ENCODE measurements at places on chromosomes 16 and 17.

GRCh38 chr17:48262982-48263730 lies 155.6 kb downstream of the SNX11 start:
- H3K27me3 ChIP-seq: no peaks in the 10 kb centered on the region
- H3K36me3 ChIP-seq: no peaks in the 10 kb centered on the region
- H3K4me3 ChIP-seq: no peak overlapping the region
- H3K4me1 ChIP-seq: peaks cover 21% of the 10 kb centered on the region

DNA sequence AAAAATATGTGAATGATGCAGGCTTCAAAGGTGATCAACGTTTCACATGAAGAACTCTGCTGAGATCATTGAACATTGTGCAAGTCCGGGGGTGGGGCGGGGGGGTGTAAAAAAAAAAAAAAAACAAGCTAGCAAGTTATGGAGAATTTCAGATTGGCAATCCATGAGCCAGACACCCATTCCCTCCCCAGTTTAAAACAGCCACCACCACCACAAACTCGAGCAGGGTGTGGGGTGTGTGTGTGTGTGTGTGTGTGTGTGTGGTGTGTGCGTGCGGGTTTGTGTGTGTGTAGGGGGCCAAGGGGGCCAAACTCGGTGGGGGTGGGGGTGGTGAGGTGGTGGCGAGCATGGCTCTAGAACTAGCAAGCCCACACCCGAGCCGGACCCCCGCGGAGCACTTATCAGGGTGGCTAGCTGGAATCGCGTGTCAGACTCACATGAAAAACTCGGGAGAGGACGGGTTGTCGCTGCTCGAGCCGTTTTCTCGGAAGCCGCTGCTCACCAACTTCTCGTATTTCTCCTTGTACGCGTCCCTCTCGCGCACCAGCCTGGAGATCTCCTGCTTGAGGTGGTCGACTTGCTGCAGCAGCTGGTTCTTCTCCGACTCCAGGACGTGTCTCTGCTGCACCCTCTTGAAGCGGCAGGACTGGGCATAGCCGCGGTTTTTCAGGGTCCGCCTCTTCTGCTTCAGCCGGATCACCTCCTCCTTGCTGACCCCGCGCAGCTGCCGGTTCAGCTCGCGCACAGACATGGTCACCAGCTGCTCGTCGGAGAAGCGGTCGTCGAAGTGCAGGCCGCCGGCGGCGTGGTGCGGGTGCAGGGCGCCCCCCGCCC lies 2.0 kb downstream of the MAF start:
- H3K36me3 ChIP-seq: peaks cover 24% of the 10 kb centered on the region
- peaks cover 39% of the 10 kb centered on the region for H3K4me1 ChIP-seq
- peaks cover 26% of the 10 kb centered on the region for H3K27me3 ChIP-seq
- H3K4me3 ChIP-seq: peak overlapping the region; percentile 93
- peak; percentile 56 for DNase-seq
- H3K27ac ChIP-seq: peak overlapping the region; percentile 96

- no peak for DNase-seq
- H3K36me3 ChIP-seq: no peaks in the 10 kb centered on the region
- no peak overlapping the region for H3K27ac ChIP-seq
- H3K4me3 ChIP-seq: no peak overlapping the region
- H3K4me1 ChIP-seq: no peaks in the 10 kb centered on the region
- no peaks in the 10 kb centered on the region for H3K27me3 ChIP-seq
Observed at GRCh38 chr17:53655591-53655990, 167.1 kb upstream of the KIF2B start.

DNA sequence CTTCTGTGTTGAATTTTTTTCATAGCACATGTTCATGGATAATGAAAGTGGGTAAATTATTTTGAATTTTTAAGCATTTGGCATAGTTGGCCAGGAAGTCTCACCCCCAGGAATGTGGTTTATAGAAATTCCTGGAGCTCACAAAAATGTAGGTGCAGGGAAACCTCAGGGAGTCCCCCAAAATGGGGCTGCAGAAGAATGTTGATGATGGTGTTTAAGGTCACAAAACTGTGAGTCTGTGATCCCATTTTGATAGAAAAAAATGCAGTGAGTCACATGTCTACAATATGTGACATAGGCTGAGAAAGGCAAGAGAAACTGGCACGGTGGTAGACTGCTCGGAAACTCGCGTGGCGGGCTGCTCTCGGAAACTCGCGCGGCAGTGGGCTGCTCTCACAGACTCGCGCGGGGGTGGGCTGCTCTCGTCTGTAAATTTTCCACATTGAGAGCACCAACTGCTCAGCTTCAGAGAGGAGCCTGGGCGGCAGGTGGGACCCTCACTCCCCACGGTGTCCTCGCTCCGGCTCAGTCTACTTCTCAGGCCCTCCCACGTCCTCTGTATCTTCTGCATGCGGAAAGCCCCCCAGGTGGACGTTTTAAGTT lies 18.7 kb upstream of the MC1R start:
- no peak for DNase-seq
- no peaks in the 10 kb centered on the region for H3K27me3 ChIP-seq
- H3K4me3 ChIP-seq: no peak overlapping the region
- H3K27ac ChIP-seq: no peak overlapping the region
- H3K36me3 ChIP-seq: peaks cover 7% of the 10 kb centered on the region
- H3K4me1 ChIP-seq: no peaks in the 10 kb centered on the region

DNA sequence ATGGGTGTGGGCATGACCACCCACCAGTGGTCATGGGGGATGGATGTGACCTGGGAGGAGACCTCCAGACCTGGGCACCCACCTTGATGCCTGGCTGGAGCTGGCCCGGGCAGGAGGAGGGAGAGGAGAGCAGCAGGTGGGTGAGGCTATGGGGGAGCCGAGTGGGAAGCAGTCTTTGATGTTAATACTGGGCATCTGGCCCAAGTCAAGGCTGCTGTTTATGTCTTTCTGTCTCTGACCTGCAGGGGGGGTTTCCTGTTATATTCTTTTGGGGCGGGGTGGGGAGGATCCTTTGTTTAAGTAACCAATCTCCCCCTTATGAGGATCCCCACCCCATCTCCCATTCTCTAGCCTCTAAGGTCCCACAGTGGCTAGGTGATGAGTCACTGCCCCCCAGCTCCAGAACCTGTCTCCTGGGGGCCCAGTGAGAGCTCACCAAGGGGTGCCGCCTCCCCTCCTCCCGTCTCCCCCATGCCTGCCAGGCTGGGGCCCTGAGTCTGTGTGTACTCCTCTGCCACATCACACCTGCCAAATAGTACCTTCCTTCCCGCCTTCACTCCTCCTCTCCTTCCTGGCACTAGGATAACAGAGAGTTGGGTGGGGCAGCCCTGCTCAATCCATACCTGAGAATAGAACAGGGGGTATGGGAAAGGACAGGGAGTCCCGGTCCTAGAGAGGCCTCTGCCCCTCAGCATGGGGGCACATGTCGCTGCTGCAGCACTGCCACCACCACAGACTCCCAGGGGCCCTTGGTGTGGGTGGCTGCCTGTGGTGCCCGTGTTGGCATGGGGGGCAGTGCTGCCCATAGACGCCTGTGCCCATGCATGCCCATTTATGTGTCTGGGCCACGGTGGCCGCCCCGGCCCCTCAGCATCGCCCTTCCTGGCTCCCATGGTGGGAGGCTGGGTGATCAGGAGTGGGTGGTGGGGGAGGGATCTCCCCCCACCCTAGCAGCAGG lies 7.3 kb downstream of the THRA start:
- H3K27ac ChIP-seq: peak overlapping the region; percentile 44
- H3K4me1 ChIP-seq: peaks cover 48% of the 10 kb centered on the region
- peak; percentile 38 for DNase-seq
- H3K27me3 ChIP-seq: no peaks in the 10 kb centered on the region
- peak overlapping the region; percentile 92 for H3K4me3 ChIP-seq

- H3K27me3 ChIP-seq: peaks cover 7% of the 10 kb centered on the region
- peak; percentile 83 for DNase-seq
- H3K4me3 ChIP-seq: peak overlapping the region; percentile 50
- H3K27ac ChIP-seq: peak overlapping the region; percentile 92
- peaks cover 42% of the 10 kb centered on the region for H3K4me1 ChIP-seq
Observed at GRCh38 chr16:89026121-89026612, 49.2 kb upstream of the CBFA2T3 start.

DNA sequence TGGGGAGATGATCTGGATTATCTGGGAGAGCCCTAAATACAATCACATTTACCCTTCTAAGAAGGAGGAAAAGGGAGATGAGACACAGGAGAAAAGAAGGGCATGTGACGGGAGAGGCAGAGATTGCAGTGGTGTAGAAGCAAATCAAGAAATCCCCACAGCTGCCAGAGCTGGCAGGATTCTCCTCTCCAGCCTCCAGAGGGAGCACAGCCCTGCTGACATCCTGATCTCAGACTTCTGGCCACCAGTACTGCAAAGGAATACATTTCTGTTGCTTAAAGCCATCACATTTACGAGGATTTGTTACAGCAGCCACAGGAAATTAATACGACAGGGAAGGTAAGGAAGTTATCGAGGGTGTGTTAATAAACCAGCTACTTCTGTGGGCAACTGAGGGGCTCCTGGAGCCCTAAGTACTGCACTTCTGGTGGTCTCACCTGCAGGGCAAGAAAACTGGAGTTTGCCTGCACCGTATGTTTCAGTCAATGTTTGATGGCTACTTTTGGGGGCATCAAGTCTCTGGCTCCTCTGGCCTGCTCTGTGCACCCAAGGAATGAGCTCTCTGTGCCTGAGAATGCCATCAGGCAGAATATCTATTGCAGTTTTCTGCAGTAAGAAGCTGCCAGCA lies 22.9 kb upstream of the CDH13 start:
- H3K4me3 ChIP-seq: no peak overlapping the region
- H3K4me1 ChIP-seq: no peaks in the 10 kb centered on the region
- no peaks in the 10 kb centered on the region for H3K36me3 ChIP-seq
- H3K27me3 ChIP-seq: peaks cover 6% of the 10 kb centered on the region
- DNase-seq: no peak
- H3K27ac ChIP-seq: no peak overlapping the region

DNA sequence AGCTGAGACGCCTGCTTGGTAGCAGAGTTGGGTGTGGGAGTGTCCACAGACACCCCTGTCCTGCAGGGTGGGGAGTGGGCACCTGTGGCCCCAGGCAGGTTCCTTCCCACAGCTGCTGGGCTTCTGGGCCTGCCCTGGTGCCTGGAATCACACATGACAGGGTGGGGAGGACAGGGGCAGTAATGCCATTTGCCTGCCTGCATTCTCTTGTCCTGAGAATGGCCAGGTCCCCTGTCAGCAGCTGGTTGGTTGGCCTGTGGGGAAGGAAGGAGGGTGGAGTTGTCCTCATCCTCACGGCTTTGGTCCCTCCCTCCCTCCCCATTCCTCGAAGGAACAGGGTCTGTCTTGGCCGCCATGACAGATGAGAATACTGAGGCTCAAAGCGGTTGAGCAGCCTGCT lies 5.2 kb downstream of the PRSS53 start:
- no peaks in the 10 kb centered on the region for H3K27me3 ChIP-seq
- H3K36me3 ChIP-seq: no peaks in the 10 kb centered on the region
- no peak overlapping the region for H3K27ac ChIP-seq
- DNase-seq: no peak
